EH (cell line): ENCODE measurements at places on chromosomes 2 and 18.

GRCh38 chr2:38947241-38948239 is 57.9 kb downstream of the ARHGEF33 start:
- peak; percentile 71 for DNase-seq

DNA sequence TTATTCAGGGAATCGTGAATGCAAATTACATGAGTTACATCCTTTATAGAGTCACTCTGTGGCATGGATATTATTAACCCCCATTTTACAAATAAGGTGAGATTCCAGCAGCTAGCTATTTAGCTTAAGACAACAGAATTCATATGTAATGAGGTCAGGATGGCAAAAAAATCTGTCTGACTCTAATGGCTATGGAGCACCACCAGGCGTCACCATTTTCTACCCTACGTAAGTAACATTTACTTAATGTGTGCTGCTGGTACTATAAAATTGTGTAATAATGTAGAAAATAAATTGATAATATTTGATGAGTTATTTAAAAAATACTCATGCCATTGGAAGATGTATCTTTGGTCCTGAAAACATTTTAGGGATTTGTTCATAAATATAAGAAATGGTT is 2040.1 kb upstream of the LRRTM1 start:
- no peak for DNase-seq

GRCh38 chr2:174492963-174493431 is 6.2 kb upstream of the GPR155 start:
- no peak for DNase-seq

DNA sequence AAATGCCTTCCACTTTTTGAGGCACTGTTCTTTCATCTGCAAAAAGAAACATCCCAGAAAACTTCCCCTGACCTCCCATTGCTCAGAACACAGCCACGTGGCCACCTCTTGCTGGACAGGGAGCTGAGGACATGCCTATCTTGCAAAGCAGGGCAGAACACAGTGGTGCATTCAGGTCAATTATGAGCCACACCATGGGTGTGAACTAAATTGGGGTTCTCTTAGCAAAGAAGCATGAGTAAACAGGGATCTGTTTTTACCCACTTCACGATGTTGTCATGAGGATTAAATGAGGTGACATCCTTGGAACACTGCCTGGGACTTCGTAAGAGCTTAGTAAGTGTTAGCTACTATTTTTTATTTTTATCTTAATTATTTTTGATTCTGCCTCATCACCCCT is 25.1 kb downstream of the BMP10 start:
- DNase-seq, result no peak

- no peak for DNase-seq
These were observed 72.4 kb downstream of the MYCN start for GRCh38 chr2:16012626-16013358.

- DNase-seq, result no peak
These were observed 48.4 kb upstream of the NEMP2 start for GRCh38 chr2:190582736-190583506.

DNA sequence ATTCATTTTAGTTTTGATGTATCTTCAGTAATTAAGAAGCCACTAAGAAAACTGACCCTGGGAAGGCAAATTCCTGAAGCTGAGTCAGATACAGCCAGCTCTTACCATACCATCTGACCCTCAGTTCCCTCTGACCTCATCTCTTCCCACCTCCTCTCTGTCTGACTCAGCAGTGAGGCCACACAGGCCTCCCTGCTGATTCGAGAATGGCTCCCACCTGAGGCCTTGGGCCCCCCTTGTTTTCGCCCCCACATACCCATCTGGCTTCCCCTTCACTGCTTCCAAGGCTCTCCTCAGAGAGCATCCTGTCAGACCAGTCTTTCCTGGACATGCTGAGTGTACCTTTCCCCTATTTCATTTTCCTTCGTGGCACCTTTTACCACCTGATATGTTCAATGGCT is 71.0 kb upstream of the CYP1B1 start:
- DNase-seq, result peak; percentile 96

DNA sequence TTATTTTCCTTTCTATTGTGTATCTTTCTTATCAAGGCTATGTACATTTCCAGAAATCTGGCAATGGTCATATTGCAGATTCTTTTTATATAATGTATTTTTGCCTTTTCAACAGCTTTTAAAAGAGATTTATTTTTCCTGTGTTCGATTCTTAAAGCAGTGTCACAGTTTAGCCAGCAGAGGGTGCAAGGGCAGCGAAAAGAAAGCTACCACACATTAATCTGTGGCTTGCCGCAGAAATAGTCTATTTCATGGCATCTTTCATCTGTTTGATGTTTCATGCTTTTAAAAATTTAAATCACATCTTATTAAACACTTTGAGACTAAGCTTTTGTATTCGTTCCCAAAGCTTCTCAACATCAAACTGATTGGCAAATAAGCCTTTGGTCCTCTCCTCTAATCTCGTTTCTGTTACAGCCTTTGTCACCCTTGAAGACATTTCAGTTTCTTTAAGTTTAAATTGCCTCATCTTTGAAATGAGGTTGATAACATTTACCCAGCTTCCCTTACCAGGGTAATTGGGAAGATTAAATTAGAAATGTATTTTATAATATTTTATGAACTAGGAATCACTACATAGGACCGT is 73.3 kb downstream of the PIK3C3 start:
- DNase-seq, result peak; percentile 53

- DNase-seq, result peak; percentile 46
These were observed 550 bp downstream of the MFSD6 start for GRCh38 chr2:190408538-190409271.

- DNase-seq, result no peak
These were observed 59.5 kb downstream of the FAM168B start for GRCh38 chr2:131033786-131034121.
